ENCODE measurements at places on chromosomes 16 and 17.

- no peak for DNase-seq
These were observed 200.2 kb downstream of the CCDC182 start for GRCh38 chr17:57544834-57545463.

- DNase-seq: no peak
These were observed 74.1 kb downstream of the SPECC1 start for GRCh38 chr17:20083156-20083859.

DNA sequence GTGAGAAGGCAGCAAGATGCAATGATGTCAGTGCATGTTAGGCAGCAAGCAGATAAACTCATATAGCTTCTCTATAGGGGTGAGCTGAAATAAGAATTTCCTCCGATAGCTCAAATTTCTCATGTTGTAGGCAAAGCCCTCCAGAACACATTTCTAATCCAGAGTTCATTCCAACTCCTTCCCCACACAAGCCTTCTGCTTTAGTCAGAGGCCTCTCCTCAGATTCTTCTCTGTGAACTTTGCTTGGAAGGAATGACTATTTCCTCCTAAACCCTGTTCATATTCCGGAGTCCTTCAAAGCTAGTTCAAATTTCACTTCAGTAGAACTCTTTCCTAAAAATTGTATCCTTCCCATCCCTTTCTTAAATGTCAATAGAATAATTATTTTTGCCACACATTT is 144.8 kb downstream of the KCNJ2 start:
- DNase-seq: no peak

- no peak for DNase-seq
These were observed 24.1 kb downstream of the AXIN2 start for GRCh38 chr17:65537343-65537844.

DNA sequence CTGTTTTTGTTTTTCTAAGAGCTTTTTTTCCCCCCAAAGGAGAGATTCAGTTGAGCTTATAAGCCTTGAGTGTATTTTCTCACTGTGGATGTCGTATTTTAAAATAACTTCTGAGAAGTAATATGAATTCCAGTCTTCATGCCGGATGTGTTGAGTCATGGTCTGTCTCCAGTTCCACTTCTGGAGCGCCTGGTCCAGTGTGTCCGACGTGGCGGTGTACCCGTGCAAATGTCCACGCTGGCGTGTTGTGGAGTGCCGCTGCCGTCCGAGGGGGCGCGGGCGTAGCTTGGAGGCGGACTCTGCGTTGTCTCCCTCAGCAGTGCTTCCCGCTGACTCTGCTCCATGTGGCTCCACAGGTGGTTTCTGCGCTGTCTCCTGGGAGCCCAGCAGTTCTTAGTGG is 60.9 kb upstream of the ZNF750 start:
- DNase-seq: no peak

- no peak for DNase-seq
These were observed 180.9 kb downstream of the ZNF423 start for GRCh38 chr16:49674990-49675389.

DNA sequence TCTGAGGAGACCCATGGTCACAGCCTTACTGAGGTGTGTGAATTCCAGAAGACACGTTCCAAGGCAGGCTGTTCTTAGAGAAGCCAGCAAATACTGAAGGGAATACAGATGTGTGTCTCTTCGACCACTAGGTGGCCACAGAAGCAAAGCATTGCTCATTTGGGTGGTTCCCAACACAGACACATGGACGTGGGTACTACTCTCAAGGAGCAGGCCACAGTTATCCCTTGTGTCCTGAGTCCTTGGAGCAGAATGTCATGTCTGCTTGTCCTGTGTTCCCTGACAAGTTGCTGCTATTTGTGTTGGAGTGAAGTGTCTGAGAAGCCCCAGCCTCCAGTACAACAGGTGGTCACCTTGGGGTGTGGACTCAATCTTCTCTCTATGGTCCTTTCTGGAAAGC is 30.3 kb downstream of the HMOX2 start:
- DNase-seq: no peak

GRCh38 chr17:48878920-48879898 is 13.4 kb upstream of the ATP5MC1 start:
- no peak for DNase-seq

DNA sequence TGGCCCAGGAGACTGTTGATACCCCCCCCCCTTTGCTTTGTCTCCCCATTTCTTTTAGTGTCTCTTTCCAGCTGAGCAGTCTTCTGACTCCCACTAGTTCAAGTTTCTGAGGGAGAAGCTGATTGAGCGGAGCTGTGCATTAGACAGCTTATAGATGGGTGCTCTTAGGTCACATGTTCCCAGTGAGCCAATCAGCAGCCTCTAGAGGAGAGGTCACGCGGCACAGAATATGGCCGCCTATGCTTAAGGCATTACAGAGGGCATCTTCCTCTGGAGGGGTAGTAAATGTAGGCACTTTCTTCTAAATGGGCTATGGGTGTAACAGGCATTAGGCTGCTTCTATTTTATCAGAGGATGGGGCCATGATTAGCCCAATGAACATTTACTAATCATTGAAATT is 131.6 kb downstream of the CDH13 start:
- no peak for DNase-seq

GRCh38 chr16:82567175-82567574 is 59.6 kb upstream of the CDH13 start:
- DNase-seq: no peak

DNA sequence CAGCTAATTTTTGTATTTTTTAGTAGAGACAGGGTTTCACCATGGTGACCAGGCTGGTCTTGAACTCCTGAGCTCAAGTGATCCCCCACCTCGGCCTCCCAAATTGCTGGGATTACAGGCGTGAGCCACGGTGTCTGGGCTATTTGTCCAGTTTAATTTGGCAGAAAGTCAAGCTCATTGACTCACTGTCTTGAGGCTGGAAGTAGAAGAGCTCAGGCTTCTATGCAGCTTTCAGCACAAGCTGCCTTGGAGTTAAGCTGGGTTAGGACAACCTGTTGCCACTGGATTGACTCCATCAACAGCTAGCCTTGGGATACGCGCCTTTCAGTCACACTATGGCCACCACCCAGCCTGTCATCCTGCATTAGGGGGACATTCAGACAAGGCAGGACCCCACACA is 76.2 kb upstream of the DNAH17 start:
- DNase-seq: no peak

GRCh38 chr17:35287286-35287811 is 44.5 kb downstream of the SLFN5 start:
- no peak for DNase-seq

DNA sequence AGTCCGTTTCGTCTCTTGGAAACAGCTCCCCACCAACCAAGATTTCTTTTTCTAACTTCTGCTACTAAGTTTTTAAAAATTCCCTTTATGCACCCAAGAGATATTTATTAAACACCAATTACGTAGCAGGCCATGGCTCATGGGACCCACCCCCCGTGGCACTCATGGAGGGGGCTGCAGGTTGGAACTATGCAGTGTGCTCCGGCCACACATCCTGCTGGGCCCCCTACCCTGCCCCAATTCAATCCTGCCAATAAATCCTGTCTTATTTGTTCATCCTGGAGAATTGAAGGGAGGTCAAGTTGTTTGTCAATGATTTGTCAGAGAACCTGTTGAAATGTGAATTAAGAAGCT is 48.2 kb downstream of the IL21R start:
- no peak for DNase-seq

DNA sequence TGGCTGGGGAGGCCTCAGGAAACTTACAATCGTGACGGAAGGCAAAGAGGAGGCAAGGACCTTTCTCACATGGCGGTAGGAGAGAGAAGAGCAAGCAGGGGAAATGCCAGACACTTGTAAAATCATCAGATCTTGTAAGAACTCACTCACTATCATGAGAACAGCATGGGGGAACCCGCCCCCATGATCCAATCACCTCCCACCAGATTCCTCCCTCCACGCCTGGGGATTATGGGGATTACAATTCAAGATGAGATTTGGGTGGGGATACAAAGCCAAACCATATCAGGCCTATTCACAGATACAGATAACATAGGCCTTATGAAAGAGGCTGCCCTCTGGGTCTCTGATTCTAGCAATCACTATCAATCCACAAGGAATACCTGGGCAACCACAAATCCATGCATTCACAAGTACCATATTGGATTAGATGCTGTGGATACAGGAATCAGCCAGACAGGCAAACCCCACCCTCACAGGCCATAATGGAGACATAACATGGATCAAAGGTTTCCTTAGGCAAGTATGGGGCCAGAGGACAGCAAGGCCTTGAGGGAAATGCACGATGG is 284.9 kb downstream of the SOX9 start:
- no peak for DNase-seq

DNA sequence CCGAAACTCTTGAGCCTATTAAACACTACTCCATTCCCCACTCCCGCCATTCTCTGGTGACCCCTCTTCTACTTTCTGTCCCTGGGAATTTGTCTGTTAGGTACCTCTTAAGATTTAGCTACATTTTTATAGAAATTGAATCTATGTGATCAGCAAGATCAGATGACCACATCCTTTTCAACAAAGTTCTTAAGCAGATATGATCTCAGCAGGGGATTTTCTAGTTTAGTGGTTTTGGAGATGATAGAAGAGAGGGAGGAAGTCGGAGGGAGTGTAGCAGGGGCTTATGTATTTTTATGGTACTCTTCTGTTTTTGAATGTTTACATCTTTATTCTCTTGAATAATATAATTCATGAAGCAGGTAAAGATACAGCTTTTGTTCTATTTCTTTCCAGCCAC is 40.8 kb downstream of the RPA1 start:
- DNase-seq: no peak

GRCh38 chr16:52650789-52651188 is 103.8 kb upstream of the TOX3 start:
- no peak for DNase-seq

DNA sequence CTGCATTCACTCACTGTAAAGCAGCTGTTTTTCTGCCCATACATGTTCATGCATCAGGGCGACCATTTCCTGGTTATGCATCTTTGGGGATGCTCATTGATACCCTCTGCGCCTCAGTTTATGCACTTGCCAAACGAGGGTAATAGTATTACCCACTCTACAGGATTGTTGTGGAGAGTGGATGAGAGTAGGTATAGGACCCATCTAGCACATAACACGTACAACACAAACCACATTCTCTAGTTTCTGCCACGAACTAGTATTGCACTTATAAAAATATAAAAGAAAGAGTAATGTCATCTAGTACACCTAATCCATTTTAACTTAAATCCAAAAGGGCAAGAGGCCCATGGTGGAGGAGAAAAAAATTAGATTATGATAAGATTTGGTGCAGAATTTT is 231.7 kb downstream of the SLC39A11 start:
- DNase-seq: no peak

- no peak for DNase-seq
These were observed 939 bp downstream of the CORO6 start for GRCh38 chr17:29621751-29622194.

DNA sequence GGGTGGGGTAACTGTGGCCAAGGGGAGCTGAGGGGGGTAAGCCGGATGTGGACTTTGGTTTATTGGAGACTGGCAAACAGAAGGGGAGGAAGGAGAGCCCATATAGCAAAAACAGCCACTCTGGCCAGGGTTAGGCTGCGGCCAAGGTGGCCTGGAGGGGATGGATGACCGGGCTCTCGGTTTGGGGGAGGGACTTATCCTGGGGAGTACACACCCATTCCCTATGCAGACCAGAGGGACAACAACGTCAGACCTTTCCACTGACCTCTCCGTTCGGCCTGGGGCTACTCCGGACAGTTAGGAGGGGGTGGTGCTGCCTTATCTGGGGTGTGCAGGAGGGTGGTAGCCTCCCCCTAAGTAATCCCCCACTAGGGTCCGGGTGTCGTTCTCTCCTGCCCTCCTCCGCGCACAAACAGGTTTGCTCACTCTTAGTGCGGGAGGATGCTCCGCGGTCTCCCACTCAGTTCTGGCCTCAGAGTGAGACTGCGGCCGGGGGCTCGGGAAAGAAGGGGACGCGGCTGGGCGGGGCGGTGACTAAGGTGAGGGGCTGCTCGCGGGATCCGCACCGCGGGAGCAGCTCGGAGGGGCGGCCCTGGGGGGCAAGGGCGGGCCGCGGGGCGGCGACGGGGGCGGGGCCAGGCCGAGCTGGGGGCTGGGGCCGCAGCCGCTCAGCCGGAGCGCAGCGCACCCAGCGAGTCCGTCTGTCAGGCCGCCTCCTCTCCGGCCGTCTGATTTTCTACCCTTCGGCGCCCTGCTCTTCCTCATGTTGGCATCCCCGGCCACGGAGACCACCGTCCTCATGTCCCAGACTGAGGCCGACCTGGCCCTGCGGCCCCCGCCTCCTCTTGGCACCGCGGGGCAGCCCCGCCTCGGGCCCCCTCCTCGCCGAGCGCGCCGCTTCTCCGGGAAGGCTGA is at the start of gene WNK4:
Gene WNK4 (plus strand): TSS at position 675 of the 915 bp plus-strand sequence. CDS start 89 bp downstream, at position 764.
- DNase-seq: no peak

DNA sequence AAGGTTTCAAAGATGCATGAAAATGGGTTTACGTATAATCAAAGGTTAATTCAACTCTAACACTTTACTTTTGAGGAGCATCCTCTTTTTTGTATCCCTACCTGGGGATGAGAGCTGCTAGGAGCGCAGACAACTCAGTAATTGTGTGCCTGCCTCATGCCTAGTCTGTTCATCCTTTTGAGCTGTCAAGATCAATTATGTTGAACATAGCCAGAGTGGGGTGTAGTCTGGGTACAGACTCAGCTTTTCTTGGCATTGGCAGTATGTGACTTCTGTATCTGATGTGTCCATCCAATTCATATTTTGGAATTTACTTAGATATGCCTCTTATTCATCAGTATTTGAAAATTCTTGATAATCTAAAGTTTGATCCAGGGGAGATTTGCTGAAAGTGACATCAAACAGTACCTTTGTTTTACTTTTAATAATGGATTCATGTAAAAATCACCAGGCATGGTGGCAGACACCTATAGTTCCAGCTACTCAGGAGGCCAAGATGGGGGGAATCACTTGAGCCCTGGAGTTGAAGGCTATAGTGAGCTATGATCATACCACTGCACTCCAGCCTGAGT is 24.1 kb downstream of the PRKCA start:
- DNase-seq: no peak

GRCh38 chr17:17732444-17732843 is 51.2 kb downstream of the RAI1 start:
- no peak for DNase-seq

- no peak for DNase-seq
These were observed 7.3 kb downstream of the C16orf86 start for GRCh38 chr16:67673712-67674580.

DNA sequence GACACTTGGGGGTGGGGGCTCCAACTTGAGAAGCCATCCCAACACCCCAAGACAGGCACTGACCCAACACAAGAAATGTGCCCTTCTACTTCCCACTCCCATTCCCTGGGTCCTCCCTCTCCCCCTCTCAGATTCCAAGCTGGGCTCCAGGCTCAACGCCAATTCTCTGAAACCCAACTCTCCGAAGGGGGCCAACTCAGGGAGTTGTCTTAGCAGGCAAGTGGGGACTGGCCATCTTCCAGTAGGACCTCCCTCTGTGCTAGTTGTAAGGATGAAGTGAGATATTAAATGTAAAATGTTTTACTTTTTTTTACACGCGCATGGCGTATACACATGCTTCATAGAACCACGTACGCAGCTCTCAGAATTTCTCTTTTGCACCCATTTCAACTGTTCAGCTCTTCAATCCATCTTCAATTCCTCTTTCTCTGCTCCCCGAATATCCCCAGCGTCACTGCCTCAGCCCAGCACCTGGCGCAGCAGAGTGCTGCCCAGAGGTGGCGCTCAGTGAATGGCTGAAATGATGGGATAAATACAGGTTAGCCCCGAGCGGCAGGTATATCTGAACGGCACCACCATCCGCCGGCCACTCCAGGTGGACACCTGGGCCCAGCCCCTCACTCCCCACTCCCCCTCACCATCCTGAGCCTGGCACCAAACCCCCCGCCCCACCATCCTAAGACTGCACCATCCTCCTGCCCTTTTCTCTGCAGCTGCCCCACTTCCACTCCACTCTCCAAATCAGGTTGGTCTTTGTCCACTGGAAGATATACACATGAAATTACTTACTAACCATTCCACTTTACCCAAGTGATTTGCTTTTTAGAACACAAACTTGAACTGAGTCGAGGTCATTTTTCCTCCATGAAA is 43.9 kb upstream of the TNRC6C start:
- no peak for DNase-seq
